PC-3 (cell line): ENCODE measurements at places on chromosomes 2 and 18. TPM values are rescaled to one million over a fixed set of nuclear protein-coding genes. Genes with fewer than 3 reads are reported as not detected.
A peak's percentile ranks its signal among the peaks of the same experiment; 100 is the strongest.

The FOXI3 gene
- not detected in 2 replicates for total RNA-seq

The L3MBTL4 gene
- total RNA-seq, result 0.47 and 0.63 TPM in 2 replicates

- H3K4me3 ChIP-seq, result no peak overlapping the region
- H3K27me3 ChIP-seq, result no peaks in the 10 kb centered on the region
- H3K27ac ChIP-seq, result peak overlapping the region; percentile 72
- DNase-seq, result no peak
- H3K4me1 ChIP-seq, result peaks cover 71% of the 10 kb centered on the region
- no peaks in the 10 kb centered on the region for H3K36me3 ChIP-seq
Measured at GRCh38 chr2:95056044-95056443, 30.5 kb downstream of the MAL start.

GRCh38 chr2:34104601-34105000, 505.5 kb upstream of the FAM98A start:
- H3K27me3 ChIP-seq, result no peaks in the 10 kb centered on the region
- H3K27ac ChIP-seq, result peak overlapping the region; percentile 94
- H3K4me3 ChIP-seq, result peak overlapping the region; percentile 2; the same call in 1 of the 2 replicates
- no peaks in the 10 kb centered on the region for H3K36me3 ChIP-seq
- H3K4me1 ChIP-seq, result peaks cover 42% of the 10 kb centered on the region

DNA sequence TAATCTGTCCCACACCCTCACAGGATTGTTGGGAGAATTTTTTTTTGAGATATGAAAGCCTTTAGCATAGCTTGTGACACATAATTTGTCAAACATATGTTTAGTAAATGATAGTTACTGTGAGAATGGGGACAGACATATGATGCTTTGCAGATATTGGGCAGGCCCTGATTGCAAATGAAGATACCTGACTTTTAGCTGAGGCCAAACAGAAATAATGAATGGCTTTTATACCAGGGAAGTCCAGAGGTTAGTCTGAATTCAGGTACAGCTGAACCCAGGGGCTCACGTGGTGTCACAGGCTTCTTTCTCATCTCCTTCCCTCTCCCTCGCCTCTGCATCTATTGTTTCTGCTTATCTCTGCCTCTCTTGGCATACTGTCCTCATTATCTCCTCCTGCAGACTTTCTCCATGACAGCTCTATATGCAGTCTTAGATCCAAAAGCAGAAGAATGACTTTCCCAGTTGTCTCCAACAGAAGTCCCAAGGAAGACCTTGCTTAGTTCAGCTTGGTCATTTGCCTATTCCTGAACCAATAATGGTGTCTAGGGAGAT, 4.9 kb upstream of the WNT10A start:
- H3K4me3 ChIP-seq, result no peak overlapping the region
- no peaks in the 10 kb centered on the region for H3K36me3 ChIP-seq
- no peaks in the 10 kb centered on the region; the same call in 1 of the 2 replicates for H3K27me3 ChIP-seq
- H3K27ac ChIP-seq, result no peak overlapping the region

DNA sequence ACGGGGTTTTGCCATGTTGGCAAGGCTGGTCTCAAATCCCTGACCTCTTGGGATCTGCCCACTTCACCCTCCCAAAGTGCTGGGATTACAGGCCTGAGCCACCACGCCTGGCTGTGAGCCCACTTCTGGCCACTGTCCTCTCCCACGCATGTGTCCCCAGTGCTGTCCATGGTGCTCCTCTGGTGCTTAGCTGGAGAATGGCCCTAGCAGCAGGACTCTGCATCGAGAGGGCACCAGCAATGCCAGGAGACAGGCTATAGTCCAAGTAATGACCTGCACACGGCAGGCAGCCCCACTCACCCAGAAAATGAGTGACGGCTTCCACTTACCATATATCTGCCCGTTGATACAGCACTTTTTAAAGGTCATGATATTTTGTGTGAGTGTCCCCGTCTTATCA, 66.3 kb upstream of the NARS1 start:
- H3K4me1 ChIP-seq, result 0 out of 2 replicates have a peak, but pooled peaks cover 2% of the 10 kb centered on the region
- no peak overlapping the region for H3K27ac ChIP-seq
- DNase-seq, result no peak
- no peak overlapping the region for H3K4me3 ChIP-seq
- H3K36me3 ChIP-seq, result peaks cover 39% of the 10 kb centered on the region

GRCh38 chr18:21914739-21915319, 174.2 kb downstream of the MIB1 start:
- DNase-seq, result peak; percentile 67
- no peaks in the 10 kb centered on the region for H3K36me3 ChIP-seq
- H3K4me1 ChIP-seq, result no peaks in the 10 kb centered on the region
- no peak overlapping the region for H3K27ac ChIP-seq
- no peak overlapping the region for H3K4me3 ChIP-seq
- H3K27me3 ChIP-seq, result no peaks in the 10 kb centered on the region
